ENCODE measurements at places on chromosomes 2 and 18.

DNA sequence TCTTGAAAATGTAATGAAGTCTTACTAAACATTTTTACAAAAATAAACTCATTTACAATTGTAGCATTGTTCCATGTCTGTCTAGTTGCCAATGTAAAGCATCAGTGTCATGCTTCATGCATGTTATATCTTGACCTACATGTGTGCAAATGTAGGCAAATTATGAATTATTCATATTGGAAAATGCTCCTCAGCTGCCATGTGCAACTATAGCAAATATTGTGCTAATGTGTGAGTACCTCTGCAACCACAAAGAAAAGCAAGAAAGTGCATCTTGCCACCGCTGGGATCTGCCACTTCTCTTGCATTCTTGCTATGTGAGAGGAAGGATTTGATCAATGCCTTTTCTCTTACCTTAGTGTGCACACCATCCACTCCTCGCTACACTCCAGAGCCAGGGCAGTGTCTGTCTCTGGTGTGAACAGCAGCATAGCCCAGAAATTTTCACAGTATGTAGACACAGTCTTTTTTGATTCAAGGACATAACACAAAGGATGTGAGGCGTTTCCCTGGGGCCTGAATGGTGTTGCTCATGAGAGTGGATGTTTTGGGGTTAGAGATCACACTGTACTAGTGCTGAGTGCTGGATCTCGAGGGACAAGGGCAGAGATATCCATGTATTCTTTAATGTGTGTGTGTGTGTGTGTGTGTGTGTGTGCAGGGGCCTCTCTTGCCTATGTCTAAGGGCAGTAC, 47.6 kb upstream of the HAAO start:
- DNase-seq, result no peak

GRCh38 chr2:211498551-211499205, 942.3 kb downstream of the CPS1 start:
- DNase-seq, result no peak

DNA sequence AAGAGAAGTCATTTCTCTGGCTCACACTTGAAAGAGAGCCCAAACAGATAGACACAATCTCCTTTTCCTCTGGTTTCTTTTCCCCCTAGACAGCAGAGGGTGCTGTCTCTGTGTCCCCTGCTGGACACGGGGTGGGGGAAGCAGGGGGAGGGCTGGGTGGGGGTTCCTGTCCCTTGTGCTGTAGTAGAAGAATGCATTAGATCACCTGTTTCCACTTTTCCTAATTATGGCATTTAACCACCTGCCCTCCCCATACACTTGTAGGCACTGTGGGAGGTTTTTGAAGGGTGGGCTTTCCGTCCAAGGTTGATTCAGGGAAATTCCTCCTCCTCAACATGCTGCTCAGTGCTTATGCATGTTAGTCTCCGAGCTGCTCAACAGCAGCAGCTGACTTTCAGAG, 206.2 kb upstream of the EPAS1 start:
- no peak for DNase-seq

DNA sequence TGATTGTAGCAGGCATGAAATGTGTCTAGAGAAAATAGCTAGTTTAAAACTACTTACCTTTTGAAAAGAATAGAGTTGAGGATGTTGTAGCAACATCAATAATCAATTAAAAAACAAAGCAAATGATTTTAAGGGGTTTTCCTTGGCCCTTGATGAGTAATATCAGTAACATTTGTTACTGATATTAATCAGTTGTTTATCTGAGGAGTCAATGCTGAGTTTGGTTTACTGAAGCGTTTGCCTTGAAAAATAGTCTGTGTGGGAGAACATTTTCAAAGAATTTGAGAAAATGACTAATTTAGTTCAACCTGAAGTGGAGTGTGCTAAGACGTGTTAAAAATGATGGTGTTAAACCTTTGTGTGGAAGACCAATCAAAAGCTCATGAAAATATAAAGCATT, 9.3 kb downstream of the PTH2R start:
- no peak for DNase-seq

DNA sequence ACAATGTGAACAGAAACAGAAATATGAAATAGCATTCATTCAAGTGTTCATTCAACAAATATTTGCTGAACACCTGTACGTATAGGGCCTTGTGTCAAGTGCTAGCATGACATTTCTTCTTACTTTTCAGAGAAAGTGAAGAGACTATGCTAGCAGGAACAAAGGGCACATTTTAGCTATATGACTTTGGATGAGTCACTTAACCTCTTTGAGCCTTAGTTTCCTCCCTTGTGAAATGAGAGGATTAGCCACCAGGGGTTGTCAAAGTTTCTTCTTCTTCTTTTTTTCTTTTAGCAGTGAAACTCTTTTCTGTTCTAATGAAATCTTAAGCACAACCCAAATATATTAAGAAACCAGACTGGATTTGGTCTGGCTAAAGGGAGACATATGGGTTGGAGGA, 53.1 kb downstream of the FIGN start:
- no peak for DNase-seq

GRCh38 chr2:118846442-118846952, 951 bp downstream of the EN1 start:
- DNase-seq, result peak; percentile 51

- no peak for DNase-seq
Measured at GRCh38 chr18:31217038-31217849, 54.6 kb upstream of the DSC1 start.

GRCh38 chr2:45192481-45192880, 183.2 kb upstream of the SIX2 start:
- no peak for DNase-seq

GRCh38 chr2:102099536-102100298, 42.8 kb upstream of the IL1R1 start:
- DNase-seq, result no peak

GRCh38 chr2:241025639-241026038, 27.2 kb downstream of the SNED1 start:
- no peak for DNase-seq

DNA sequence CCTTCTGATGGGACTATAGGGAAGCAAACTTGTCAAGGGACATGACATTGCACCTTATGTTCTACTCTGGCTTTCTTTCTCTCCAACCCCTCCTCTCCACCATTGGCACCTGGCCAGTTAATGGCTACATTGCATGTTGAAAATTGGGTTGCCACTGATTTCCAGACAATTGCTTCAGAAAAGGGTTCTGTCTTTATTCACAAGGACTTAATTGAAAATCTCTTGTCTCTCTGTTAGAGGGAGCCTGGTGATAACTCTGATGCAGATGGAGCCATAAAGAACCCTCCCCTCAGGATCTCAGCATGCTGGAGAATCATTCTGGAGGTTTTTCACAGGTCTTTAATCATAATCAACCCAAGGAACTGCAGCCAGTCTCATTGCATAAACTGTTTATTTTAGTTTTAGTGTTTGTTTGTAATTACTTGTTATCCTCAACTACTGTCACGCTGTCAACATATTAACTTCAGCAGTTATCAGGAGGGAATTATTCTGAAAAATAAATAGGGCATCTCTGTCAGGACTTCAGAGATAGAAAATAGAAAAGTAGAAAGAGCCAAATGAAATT, 316.8 kb downstream of the RIT2 start:
- no peak for DNase-seq

- no peak for DNase-seq
Measured at GRCh38 chr2:129103936-129104878, 785.5 kb upstream of the HS6ST1 start.

- no peak for DNase-seq
Measured at GRCh38 chr18:65761636-65762295, 11.0 kb downstream of the CDH7 start.

DNA sequence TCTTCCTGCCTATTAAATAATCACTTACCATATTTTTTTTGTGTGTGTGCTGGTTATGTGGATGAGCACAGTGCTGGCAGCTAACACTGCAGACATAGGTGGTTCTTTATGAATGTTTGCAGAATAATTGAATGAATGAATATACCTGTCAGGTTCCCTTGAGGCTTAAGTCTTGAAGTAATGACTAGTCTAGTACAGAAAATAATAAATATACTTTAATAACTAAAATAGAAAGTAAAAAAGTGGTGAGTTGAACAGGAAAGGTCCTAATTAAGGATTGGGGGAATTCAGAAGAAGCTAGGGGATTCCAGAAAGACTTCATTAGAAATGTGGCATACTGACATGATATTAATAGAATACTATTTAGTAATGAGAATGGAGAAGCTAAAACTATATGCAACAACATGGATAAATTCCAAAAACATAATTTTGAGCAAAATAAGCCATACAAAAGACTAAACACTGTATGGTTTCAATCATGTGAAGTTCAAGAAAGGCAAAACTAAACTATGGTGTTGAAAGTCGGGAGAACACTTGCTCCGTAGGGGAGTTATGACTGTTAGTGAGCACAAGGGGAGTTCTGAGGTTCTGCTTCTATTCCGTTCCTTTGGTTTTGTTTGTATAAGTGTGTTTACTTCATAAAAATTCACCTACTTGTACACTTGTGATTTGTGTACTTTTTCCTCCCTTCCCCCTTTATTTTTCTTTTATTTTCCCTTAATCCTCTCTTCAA, 464.6 kb downstream of the MTX2 start:
- no peak for DNase-seq

- DNase-seq, result no peak
Measured at GRCh38 chr2:230751062-230751461, 38.4 kb downstream of the CAB39 start.

DNA sequence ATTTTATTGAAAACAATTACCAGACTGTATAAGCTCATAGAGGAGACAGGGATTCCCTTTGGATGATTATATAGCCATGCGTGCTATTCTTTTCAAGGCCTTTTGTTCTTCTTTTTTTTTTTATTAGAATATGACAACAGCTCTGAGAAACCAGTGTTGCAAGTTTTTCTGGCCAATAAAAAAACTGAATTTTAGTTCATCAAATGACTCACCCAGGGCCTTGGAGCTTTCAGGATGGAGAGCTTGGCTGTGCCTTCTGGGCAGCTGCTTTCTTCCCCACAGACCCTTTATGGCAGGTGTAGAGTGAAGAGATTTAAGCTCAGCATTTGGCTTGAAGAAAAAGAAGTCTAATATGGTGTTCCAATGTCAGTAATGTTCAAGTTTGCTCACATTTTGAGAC, 497.9 kb upstream of the FANCL start:
- DNase-seq, result no peak

- no peak for DNase-seq
Measured at GRCh38 chr18:48947092-48947491, 3.7 kb downstream of the SMAD7 start.

DNA sequence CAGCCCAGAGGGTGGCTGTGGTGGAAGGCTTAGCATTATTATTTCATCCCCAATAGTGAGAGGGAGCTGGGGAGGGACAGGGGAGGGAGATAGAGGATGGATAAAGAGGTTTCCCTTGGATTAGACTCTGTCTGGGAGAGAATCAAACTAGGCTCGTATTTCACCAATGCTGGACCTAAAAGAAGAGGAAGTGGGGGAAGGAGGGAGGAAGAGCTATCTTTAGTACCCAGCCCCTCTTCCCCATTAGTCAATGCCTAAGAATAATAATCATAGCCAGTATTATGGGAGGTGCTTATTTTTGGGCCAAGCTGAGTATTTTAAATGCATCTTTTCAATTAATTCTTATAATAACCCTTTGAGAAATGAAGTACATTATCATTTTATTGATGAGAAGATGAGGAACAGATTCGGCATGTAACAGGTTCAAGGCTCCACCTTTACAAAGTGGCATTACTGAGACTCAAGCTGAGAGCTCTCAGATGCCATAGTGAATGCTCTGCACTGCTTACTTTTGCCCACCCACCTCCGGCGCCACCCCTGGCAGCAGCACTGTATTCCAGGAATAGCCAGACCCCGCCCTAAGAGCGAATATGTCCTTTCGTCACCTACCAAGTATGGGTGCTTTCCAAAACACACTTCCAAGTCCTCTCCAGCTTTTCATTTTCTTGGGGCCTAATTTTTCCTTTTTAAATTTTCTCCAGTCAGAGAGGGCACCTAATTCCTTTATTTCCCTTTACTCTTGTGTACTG, 21.0 kb downstream of the PAX8 start:
- DNase-seq, result no peak

- DNase-seq, result no peak
Measured at GRCh38 chr2:43642363-43642762, 5.3 kb downstream of the PLEKHH2 start.

DNA sequence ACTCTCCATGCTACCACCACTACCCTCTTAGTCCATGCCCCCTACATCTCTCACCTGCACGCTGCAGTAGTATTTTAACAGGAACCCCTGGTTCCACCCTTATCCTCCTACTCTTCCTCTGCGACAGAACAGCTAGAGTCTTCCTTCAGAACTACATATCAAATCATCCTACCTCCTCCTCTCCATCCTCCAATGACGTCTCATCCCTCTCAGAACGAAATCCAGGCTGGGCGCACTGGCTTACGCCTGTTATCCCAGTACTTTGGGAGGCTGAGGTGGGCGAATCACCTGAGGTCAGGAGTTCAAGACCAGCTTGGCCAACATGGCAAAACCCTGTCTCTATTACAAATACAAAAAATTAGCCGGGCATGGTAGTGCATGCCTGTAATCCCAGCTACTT, 10.3 kb upstream of the KIF3C start:
- DNase-seq, result no peak

DNA sequence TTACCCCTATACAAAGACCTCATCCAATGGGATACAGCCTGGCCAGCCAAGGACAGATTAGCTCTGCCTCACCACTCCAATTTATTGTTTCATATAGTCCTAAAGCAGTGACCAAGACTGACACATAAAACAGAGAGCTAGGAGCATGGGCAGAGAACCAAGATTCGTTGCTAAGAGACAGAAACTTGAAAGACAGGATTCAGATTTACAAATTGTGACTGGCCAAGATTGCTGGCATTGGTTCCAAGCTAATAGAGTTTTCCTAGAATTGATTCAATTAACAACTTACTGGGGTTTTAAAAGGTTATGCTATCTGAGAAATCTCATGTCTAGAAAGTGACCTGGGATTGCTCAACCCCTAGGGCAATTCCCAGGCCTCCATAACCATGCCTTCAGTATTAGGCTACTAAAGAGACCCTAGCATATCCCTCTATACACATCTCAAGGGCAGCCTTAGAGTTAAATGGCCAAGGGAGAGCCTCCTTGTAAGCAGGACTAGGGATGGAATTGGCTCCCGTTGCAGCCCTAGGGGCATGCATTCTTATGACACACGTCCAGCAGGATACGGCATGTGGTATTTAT, 75.6 kb downstream of the ICOS start:
- no peak for DNase-seq

DNA sequence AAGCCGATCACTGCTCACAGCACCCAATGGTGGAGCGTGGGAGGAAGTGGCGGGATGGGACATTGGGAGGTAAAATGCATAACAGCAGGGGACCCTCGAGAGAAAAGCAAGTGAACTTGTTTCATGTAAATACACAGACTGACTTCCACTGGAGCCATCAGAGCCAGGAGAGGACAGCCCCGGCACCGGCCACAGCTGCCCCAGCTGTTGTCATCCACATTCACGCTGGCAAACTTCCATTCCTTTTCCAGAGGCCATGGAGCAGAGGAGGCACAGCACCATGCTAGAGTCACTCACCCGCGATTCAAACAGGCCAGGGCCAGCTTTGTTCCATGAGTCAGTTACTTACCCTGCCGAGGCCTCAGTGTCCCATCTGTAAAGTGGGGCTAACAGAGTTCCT, 610.9 kb upstream of the SALL3 start:
- no peak for DNase-seq

- DNase-seq, result no peak
Measured at GRCh38 chr2:71309-72035, 25.2 kb upstream of the FAM110C start.

- peak; percentile 72 for DNase-seq
Measured at GRCh38 chr2:54456612-54457322, 640 bp downstream of the SPTBN1 start.

- no peak for DNase-seq
Measured at GRCh38 chr2:1766425-1766824, 22.1 kb upstream of the PXDN start.

Measured in nephron progenitor cell (in vitro differentiated cells).